ENCODE measurements at places on chromosomes 2 and 18.

DNA sequence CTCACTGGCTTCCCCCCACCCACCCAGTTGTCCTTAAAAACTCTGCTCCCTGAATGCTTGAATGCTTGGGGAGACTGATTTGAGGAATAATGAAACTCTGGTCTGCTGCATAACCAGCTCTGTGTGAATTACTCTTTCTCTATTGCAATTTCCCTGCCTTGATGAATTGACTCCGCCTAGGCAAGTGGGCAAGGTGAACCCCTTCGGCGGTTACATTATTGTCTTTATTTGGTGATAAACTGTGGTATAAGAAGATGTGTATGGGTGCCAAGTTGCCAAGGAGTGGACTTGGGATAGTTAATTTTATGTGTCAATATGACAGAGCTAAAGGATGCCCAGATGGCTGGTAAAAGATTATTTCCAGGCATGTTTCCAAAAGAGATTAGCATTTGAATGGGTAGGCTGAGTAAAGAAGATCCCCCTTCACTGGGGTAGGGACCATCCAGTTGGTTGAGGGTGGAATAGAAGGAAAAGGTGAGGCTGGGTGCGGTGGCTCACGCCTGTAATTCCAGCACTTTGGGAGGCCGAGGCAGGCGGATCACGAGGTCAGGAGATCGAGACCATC is 98.5 kb upstream of the HAAO start:
- no peak for DNase-seq

DNA sequence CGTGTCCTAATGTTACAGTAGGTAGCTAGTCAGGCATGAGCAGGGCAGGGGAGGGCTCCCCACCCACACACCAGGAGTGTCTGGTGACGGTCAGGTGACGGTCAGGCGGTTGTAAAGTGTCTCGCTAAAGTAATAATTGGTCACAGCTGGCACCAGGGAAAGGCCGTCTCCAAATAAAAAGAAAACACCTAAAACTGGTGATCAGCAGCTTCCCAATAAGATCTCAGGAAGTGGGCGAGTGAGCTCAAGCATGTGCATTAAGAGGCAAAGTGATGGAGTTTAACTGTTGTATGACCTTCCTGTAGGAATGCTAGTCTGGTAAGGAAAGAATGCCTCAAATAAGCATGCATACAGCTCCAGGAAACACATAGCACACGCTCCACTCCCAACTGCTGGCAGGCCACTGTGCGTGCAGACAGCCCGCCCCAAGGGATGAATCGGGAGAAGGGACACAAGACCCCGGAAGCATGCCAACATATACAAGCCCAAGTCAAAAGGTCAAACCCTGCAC is 177.1 kb downstream of the RNF144A start:
- DNase-seq: no peak

DNA sequence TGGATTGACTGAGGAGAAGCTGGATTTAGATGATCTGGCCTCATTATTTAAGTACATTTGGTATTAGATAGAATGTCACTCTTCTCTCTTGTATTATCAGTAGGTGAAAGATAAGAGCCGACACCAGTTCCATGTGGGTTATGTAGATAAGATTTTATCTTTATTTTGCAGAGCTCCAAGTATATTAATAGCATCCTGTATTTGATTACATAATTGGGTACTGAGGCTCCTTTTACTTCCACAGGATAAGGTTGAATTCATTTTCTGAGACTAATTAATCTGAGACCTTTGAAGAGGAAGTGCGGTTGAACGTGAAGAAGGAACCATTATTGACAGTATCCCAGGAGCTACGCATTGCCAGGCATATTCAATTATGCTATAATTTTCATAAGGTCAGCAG is 32.8 kb upstream of the CD226 start:
- no peak for DNase-seq

- DNase-seq: no peak
Measured at GRCh38 chr18:54210463-54210862, 14.0 kb downstream of the MBD2 start.

DNA sequence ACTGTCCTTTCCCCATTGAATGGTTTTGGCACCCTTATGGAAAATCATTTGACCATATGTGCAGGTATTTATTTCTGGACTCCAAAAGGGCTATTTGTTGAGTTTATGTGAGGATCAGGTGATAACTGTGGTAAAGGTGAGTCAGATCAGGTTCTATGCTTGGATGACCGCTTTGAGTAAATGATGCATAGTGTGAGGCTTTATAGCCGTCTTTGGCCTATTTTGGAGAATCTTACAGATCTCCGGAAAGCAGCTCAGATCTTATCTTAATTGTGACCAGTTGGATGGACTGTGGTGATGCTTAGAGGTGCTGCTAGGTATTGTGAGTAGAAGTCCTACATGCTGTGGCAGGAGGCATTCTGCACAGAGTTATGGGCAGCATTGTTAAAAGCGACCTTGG is 126.2 kb downstream of the METTL8 start:
- no peak for DNase-seq

- DNase-seq: no peak
Measured at GRCh38 chr2:149841396-149841795, 253.8 kb upstream of the MMADHC start.

GRCh38 chr2:201452922-201453643 is 1.5 kb downstream of the STRADB start:
- no peak for DNase-seq

DNA sequence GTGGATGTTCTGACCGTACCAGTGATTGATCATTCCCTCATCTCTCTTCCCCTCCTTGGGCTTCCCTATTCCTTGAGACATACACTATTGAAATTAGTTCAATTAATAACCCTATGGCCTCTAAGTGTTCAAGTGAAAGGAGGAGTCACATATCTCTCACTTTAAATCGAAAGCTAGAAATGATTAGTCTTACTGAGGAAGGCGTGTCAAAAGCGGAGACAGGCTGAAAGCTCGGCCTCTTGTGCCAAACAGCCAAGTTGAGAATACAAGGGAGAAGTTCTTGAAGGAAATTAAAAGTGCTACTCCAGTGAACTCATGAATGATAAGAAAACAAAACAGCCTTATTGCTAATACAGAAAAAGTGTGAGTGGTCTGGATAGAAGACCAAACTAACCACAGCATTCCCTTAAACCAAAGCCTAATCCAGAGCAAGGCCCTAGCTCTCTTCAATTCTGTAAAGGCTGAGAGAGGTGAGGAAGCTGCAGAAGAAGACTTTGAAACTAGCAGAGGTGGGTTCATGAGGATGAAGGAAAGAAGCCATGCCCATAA is 144.4 kb upstream of the LYPD6 start:
- DNase-seq: no peak

GRCh38 chr2:124702777-124703176 is 677.7 kb downstream of the CNTNAP5 start:
- no peak for DNase-seq
